T-helper 17 cell (primary cell): ENCODE measurements at places on chromosomes 12 and 14.

- no peak for DNase-seq
These were observed 114.5 kb downstream of the ETV6 start for GRCh38 chr12:11763760-11764520.

DNA sequence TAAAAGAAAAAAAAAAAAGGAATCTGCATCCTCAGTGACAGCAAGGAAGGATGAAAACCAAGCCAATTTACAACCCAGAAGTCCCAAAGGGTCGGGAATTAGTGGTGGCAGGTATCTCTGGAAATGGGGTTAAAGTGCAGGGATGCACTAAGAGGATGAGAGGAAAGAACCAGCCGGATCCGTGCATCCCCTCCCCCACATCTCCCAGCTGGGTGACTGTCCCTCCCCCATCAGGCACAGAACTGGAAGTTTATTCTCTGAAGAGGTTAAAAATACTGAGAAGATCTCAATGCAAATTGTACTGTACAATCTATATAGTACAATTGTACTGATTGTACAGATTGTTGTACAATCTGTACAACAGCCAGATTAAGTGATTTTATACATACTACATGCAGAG lies 15.4 kb downstream of the CLMN start:
- no peak for DNase-seq

DNA sequence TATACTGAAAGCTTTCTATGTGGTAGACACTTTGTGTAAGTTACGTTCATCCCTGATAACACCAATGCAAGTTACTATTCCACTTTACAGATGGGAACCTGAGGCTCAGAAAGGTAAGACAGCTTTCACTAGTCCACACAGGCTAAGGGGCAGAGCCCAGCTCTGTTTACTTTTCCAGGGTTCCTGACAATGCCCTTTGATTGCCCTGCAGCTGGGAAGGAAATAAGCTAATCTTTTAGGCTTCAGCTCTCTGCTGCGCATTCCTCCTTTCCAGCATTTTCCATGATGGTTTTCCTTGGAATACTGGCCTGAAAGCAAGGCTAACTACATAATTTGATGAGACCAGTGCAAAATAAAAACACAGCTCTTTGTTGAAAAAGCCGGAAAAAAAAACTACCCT lies 185.7 kb upstream of the BTG1 start:
- no peak for DNase-seq

DNA sequence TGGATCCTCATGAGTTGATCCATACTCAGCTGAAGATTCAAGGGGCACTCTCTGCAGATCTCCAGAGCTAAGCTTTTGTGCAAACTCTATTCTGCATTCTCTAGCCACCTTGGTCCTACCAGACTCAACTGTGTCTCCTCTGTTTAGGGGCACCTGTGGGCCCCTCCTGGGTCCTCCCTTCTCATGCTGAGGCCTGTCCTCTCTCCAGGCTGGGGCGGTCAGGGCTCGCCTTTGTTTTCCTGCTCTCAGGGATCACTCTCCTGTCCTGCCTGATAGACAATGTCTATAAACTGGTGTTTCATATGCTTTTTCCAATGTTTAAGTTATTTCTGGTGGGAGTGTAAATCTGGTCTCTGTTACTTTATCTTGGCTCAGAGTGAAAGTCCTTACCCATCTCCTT lies 11.6 kb upstream of the KIF26A start:
- no peak for DNase-seq

- peak; percentile 30 for DNase-seq
These were observed 6.9 kb downstream of the PABPN1 start for GRCh38 chr14:23327947-23328744.

GRCh38 chr12:47147739-47148138 lies 68.0 kb upstream of the AMIGO2 start:
- no peak for DNase-seq

DNA sequence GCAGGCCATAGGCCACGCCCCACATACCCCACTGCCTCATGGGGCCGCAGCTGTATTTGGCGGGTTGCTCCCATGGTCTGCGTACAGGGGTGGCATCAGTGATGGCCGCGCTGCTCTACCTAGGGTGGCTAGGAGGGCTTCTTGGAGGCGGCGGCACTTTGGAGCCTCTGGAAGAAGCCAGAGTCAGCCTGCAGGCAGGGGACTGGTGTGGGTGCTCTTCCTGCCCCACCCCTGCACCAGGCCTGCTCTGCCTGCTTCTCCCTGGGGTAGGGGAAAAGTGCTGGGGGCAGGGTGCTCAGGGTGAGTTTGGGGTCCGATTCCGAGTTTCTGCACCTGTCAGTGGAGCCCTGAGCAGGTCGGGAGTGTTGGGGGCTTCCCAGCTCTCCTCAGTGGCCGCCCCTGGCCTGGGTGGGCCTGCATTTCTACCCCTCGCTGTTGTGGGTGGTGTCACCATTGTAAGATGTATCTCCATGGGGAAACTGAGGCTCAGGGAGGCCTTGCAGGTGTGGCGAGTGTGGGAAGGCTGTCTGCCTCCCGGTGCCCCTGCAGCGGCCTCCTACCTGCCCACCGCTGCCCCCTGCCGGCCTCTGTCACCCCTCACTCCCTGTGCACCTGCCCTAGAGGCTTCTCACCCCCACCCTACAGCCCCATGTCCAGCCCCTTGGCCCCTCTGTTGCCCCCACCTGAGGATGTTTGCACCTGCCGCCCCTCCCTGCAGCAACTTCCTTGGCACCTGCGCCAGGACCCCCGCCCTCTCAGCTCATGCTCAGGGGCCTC lies 5.5 kb downstream of the CEP170B start:
- DNase-seq: no peak

- DNase-seq: no peak
These were observed 44.7 kb downstream of the GPHB5 start for GRCh38 chr14:63273717-63274655.
